ENCODE measurements at places on chromosomes 5 and 9.

DNA sequence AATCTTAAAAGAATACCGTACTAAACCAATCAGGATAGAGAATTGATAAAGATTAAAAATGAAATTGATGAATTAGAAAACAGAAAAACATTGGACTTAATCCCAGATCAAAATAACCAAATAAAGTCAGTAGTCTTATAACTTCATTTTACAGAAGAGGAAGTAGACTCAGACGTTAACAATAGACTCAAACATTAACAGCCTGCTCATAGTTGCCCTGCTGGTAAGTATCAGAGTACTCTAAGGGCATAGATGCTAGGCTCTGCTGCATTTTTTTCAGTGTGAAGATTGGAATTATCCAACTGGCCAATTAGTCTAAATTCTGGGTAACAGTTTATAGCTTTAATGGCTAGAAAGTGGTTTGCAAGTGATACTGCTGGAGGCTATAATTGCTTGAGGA is 42.9 kb downstream of the ADGRV1 start:
- DNase-seq = no peak

GRCh38 chr5:72519111-72519510 is 11.9 kb upstream of the ZNF366 start:
- DNase-seq = no peak

DNA sequence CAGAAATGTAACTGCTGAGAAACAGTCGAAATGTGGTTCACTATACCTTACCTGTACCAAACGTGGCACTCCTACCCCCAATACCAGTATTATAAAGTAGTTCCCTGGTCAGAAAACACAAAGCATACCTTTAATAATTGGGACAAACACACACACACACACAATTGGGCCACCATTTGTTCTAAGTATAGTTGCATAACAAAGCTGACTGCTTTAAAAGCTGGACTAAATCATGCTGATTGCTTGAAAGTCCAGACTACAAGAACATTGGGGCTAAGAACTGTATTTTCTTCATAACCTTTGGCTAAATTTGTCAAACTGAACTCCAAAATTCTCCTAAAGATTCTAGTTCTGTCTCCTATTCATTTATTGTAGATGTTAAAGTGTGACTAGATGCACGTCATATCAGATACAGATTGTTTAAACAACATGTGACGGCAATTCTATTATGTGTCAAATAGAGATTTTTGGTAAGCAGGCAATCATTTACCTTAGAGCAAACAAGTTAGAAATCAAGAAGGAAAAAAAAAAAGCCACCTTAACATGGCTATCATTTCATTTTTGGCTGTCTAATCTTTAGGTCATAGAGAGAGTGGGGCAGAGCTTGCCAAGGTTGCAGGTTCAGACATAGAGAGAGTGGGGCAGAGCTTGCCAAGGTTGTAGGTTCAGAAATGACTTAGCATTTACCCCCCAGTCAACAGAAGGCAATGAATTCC is 265.1 kb downstream of the ARL15 start:
- no peak for DNase-seq

DNA sequence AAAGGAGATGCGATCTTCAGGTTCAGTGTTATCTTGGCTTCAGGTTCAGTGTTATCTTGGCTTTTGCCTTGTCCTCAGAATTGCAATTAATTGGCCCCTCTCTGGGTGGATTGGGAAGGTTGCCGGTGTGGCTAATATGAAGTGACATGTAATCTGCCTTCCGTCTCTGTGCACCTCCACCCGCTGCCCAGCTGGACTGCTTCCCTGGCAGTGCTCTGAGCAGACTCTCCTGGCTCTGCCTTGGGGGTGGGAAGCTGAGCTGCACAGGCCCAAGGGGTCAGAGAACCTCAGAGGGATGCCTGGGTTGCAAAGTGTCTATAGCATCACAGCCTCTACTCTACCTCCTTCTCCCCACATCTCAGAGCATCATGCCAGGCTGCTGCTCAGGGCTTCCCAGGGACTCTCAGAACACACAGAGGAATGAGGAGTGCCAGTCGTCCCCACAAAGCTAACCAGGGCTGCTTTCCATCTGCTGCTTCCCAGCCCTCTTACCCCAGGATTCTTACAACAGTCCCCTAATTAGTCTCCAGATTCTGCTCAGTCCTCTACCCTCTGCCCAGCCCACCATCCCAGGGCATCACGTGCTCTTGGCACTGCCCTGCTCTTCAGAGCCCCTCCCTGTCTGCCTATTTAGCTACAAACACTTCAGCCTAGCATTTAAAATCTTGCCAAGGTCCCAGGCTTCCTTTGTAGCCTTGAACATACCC is 54.4 kb upstream of the AFAP1L1 start:
- DNase-seq = no peak

DNA sequence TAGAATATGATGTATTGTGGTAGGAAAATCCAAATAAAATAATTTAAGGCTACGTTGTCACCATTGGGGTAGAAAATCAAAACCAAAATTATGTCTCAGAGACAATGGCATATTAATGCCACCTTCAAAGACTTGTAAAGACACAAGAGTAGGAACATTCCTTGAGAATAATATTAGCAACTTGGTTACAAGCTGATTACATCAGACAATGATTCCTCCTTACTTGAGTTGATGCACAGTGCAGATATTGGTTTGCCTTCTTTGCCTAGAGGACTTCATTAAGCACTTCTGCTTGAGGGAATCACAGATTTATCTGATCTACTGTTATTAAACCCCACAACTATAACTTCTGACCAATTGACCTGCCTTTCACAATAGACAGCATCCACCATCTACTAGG is 500.2 kb downstream of the CDH9 start:
- no peak for DNase-seq

- no peak for DNase-seq
Measured at GRCh38 chr5:160496334-160496733, 74.7 kb downstream of the PTTG1 start.

- DNase-seq = no peak
Measured at GRCh38 chr5:54383225-54383901, 72.1 kb upstream of the HSPB3 start.

DNA sequence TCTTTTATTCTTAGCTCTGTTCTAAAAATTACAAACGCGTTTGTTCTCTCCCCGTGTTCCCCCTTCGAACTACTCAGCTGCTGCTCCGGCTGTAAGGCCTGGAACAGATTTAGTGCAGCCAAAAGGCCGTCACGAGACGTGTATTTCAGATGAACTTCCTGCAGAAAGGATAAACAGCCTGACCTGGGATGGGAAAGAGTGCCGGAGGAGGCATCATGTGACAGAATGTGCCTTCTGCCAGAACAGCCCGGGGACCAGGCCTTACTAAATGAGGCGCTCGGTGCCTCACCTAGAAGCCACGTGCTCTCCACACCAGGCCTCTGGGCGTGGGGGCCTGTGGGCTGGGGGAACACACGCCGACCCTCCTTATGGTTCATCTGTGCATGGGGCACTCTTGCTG is 94.7 kb downstream of the PPARGC1B start:
- no peak for DNase-seq

DNA sequence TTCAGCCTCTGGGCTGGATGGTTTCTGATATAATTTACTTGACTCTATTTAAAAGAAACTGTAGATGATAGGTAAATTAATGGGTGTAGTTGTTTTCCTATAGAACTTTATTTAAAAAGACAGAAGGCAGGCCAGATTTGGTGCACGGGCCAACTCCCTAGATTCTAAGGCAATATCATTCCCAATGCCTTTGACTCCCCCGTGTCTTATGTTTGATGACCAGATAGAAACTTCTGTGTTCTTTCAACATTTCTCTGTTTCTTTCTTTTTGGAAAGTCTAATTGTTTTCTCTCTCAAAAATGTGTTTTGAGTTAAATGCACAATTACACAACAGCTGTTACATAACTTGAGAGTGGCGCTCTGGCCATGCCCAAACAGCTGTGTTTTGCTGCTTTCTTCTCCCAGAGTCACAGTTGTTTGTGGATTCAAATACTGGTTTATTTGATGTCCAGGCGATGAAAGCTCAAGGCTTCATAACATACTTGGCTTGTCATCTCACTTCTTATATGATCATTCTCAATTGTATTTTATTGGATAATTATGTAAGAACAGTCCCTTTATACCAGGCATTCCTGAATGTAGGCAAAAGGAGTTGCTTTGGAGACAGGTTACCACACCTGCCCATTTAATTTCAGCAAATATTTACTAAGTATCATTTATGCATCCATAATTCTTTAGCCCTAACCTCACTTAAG is 1.7 kb upstream of the ALDH1A1 start:
- no peak for DNase-seq

DNA sequence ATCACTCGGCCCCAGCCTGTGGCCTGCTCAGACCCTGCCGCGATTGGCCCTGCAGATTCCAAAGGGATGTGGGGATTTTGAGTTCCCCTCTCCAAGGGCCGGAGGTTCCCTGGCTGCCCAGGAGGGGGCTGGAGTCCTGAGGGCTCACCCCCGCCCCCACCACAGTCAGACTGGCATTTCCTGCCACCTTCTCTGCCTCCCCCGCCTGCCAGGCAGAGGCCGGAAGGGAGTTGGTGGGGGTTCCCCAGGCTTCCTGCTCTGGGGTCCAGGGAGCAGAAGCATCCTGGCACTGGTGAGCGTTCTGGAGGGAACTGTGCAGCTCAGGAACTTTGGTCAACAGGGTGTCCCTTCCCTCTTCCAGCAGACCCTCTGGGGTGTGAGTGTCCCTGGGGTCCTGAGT is 70.6 kb downstream of the RXRA start:
- no peak for DNase-seq

DNA sequence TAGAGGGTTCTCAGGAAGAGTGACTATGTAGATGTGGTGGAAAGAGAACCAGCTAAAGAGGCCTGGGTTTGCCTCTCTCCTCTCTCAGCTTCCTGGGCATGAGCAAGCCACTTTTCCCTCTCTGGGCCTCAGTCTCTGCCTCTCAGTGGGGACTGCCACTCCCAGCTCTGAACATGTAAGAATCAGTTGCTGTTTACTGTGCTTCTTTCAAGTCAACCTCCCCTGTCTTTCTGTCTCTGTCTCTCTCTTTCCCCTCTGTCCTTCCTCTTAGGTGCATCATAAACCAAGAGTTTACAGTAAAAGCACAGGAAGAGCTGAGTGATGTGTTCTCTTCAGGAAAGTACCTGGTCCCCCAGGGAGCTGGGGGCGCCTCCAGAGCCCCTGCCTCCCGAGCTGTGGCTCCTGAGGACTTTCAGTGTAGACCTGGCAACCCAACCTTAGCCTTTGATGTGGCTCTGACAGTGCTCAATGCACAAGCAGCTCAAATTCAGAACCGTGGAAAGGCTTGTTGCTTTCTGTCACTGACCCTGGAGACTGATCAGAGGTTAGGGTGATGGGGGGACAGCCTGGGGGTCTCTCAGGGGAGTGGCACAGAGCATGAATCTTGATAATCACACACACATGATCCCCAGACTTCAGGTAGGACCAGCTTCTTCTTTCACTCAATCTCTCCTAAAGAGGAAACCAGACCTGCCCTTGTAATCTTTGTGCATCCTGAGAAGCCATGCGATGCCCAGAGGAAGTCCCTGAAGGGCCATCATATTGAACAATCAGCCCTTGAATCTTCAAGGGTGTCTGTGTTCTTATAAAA is 59.4 kb upstream of the TNFSF8 start:
- no peak for DNase-seq

DNA sequence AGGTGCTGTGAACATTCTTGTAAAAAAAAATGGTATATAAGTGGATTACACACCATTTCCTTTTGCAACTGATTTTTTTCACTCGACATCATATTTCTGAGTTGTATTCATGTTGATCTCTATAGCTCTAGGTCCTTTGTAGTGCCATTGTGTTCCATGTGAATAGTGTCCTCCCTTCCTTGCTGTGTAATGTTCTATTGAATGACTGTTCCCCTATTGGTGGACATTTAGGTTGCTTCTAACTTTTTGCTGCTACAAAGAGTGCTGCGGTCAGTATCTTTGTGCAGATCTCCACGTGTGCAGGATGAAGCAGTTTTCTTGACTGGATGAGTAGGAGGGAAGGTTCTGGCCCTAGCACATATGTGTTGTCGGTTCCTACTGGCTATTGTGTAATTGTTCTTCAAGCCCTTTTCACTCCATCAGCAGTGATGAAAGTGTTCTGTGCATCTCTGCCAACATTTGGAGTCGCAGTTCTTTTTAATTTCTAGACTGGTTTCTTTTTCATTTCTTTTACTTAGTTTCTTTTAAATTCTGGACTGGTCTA is 20.2 kb downstream of the DAB2IP start:
- DNase-seq = no peak

- no peak for DNase-seq
Measured at GRCh38 chr9:84781458-84781857, 111.9 kb downstream of the NTRK2 start.

GRCh38 chr5:21654-22233 is 70.2 kb upstream of the PLEKHG4B start:
- DNase-seq = peak; percentile 46

- no peak for DNase-seq
Measured at GRCh38 chr5:131947445-131947844, 2.0 kb upstream of the MEIKIN start.

- DNase-seq = no peak
Measured at GRCh38 chr9:96457266-96457665, 7.3 kb downstream of the HABP4 start.

- DNase-seq = no peak
Measured at GRCh38 chr5:125338440-125339174, 592.2 kb upstream of the ZNF608 start.

GRCh38 chr5:180381428-180381827 is 28.3 kb upstream of the GFPT2 start:
- no peak for DNase-seq

GRCh38 chr5:146717951-146718350 is 160.6 kb downstream of the PPP2R2B start:
- DNase-seq = no peak

DNA sequence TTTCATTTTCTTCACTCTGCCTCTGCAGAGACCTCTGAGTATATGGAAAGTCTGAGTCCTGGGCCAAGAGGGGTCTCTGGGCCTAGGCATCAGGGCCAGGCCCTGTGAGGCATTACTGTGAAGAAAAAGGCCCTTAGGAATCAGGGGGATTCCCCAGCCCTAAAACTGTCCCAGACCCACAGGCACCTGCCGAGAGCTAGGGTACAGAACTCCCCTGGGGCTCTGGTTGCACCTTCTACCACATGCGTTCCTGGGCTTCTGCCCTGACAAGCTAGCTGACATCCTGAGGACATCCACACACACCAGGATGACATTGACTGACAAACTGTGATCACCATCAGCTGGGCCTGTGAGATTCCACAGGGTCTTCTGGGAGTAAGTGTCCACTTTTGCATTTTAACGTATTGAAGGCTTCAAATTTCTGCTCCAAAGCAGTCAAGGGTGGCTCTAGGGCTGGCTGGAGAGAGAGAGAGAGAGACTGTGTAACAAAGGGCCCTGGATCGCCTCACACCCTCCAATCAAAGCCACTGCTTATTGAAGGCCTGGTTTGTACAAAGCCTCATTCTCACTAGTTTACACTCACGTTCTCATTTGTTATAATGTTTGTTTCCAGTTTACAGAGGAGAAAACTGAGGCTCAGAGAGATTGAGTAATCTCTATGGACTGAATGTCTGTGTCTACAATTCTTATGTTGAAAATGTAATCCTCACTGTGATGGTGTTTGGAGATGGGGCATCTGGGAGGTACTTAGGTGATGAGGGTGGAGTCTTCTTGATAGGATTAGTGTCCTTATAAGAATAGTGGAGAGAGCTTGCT is 45.1 kb downstream of the TGFBI start:
- no peak for DNase-seq

- no peak for DNase-seq
Measured at GRCh38 chr5:53613536-53613935, 53.1 kb downstream of the NDUFS4 start.

Measured in RCC 7860 (cell line).